Stromal cell of bone marrow (primary cell): ENCODE measurements at places on chromosomes 6 and 20.

DNA sequence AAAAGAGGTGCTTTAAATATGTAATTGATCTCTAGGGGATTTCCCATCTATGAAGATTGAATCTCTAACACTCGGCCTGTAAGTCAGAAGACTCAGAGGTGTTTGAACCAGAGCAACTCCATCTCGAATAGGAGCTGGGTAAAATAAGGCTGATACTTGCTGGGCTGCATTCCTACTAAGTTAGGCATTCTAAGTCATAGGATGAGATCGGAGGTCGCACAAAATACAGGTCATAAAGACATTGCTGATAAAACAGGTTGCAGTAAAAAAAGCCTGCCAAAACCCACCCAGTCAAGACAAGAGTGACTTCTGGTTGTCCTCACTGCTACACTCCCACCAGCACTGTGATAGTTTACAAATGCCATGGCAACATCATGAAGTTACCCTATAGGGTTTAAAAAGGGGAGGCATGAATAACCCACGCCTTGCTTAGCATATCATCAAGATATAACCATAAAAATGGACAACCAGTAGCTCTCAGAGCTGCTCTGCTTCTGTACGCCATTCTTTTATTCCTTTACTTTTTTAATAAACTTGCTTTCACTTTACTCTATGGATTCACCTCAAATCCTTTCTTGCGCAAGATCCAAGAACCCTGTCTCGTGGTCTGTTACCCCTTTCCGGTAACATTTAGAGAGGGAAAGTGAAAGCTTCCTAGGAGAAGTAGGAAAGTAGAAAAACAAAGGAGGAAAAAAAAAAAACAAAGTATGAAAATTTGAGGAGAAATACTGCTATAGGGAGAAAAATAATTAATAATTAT lies 129.7 kb upstream of the PHACTR1 start:
- no peak for DNase-seq

- no peak for DNase-seq
Observed at GRCh38 chr6:125567407-125567806, 182.0 kb upstream of the HEY2 start.

DNA sequence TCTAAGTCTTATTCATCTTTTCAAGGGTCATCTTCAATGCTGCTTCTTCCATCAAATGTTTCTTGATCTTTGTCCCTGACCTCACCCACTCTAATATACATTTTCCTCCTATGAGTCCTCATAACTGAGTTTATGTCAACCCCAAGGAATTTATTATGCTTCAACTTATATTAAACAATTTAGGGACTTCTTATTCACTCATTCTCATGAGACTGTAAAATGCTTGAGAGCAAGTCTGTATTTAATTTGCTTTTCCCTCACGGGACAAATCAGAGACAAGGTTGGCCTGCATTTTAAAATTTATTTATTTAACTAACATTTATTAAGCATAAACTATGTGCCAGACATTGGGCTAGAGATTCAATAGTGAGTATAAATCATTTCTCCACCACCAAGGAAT lies 312.0 kb upstream of the NT5E start:
- no peak for DNase-seq

GRCh38 chr6:52503851-52504781 lies 72.7 kb downstream of the TRAM2 start:
- peak; percentile 64 for DNase-seq

DNA sequence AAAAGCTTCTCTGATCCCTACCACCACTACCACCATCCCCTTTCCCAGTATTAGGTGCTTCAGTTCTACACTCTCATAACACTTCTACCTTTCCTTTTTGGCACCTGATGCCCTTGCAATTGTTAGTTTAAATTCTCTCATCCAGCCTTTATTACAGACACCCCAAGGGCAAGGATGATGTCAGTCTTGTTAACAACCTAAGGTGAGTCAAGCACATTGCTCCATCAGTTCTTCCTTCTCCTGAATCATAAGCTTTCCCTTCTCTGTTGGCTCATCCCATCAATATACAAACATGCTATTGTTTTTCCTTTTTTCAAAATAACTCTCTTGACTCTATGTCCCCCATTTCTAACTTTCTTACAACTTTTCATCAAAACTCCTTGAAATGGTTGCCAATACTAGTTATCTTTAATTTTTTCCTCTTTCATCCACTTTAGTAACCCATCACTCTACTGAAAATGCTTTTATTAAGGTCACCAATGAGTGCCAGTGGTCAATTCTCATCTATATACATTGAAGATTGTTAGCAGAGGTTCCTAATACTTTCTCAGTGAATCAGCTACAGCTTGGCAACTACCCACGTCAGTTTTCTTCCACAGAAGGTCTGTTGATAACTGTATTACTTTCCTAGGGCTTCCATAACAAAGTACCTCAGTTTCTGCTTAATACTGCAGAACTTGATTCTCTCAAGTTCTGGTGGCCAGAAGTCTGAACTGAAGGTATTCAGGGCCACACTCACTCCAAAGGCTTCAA lies 97.1 kb upstream of the FLRT3 start:
- DNase-seq = no peak

GRCh38 chr20:6269168-6269873 lies 146.5 kb upstream of the FERMT1 start:
- no peak for DNase-seq

DNA sequence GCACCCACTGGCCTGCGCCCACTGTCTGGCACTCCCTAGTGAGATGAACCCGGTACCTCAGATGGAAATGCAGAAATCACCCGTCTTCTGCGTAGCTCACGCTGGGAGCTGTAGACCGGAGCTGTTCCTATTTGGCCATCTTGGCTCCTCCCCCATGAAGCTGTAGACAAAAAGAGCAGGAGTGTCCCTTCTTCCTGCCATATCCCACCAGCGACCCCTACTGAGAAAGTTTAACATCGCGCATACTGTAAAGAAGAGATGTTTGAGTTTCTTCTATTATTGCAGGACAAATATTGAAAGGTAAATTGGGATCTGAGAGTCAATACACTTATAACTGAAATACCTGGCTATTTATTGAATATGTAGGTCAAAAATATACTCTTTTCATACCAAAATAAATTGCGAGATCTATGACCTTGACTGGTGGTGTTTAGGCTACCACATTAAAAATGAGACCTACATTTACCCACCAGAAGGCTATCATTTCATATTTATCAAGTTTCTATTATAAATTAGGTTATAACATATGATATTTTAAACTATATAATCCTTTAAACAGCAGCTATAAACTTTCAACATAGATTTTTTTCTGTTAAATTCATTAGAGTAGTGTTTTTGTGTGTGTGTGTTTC lies 586.3 kb downstream of the HTR1B start:
- no peak for DNase-seq

- DNase-seq = no peak
Observed at GRCh38 chr6:136655239-136656014, 105.2 kb upstream of the MAP7 start.

DNA sequence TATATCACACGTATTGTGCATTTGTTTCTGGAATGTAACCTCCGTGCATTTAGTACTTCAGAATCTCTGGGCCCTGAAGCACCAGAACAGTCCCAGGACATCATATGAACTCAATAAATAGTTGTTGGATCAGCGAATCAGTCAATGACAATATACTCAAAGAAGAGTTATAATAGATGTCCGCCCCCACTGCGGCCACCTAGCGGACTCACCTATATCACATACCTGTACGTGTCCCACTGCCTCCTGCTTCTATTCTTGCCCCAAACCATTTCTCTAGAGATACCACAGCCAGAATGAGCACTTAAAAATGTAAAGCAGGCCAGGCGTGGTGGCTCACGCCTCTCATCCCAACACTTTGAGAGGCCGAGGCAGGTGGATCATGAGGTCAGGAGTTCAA lies 73.9 kb downstream of the DCDC2 start:
- DNase-seq = no peak
